HAP-1 (cell line): ENCODE measurements at places on chromosomes 16 and 17.

- DNase-seq, result no peak
Measured at GRCh38 chr17:34408439-34408838, 45.4 kb upstream of the CCL1 start.

DNA sequence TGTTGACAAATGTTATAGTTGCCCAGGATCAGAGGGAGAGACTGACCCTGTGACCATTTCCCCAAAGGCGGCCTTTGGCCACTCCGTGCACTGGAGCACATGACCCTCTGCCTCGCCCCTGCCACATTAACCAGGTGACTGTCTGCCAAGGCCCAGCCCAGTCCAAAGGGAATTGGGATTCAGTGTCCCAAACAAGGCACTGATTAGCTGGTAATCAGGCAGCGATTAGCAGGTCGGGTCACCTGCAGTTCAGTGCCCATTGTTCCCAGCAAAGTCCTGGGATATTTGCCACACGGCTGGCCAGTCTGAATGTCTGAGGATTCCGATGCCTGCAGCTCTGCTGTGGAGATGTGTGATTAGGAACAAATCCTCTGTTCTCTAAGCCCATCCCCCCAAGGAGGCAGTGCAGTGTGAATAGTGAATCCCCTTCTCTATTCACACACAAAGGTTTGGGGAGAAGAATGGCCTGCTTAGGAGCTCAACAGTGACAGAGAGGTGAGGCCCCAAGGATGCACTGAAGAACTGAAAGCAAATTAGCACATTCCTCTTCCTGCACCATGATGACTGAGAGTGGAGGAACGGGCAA, 123.1 kb upstream of the MAF start:
- DNase-seq, result peak; percentile 48

DNA sequence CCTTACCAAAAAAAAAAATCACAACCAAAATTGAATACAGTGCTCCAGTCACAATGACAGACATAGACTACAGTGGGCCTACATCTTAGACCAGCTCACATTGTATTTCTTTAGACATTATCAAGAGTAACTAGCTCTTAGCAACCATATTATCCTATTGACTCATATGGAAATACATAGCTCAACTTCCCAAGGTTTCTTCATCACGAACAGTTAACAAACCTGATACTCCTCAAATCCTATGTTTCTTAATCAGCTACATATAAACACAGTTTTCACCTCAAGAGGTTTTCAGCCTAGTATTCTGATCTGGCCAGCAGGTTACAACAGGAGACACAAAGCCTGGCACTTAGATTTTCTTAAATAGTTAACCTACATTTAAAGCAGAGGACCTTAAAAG, 29.7 kb downstream of the CMC2 start:
- DNase-seq, result no peak

GRCh38 chr17:62033317-62033716, 31.8 kb downstream of the MED13 start:
- DNase-seq, result no peak

DNA sequence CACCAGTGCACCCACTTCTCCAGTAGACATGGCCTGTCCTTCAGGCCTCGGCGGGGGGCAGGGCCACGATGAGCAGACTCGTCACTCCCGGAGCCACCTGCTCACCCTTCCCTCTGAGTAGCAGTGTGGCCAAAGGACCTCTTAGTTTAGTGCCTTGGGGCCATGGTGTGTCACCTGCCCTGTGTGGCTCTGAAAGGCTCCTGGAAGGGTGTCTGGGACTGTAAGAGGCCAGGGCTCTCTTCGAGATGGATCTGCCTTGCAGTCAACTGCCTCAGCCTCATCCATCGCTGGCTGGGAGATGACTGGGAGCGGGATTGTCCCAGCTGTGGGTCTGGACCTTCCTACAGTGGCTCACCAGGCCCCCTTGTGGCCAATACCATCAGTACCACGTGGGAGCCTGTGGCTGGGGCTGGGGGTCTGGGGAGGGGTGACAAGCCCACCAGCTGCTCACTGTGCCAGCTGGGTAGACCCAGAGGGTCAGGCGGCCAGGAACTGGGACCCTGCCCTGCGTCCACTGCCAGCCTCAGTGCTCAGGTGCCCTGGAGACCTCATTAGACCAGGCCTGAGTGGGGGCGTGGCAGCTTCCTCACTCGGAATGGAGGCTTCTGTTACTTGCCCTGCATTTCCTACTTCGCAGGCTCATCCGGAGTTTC, 133.4 kb downstream of the OR1D5 start:
- DNase-seq, result peak; percentile 39

GRCh38 chr17:50956750-50957523, 90.8 kb upstream of the TOB1 start:
- peak; percentile 83 for DNase-seq
